HCEC 1CT (cell line): ENCODE measurements at places on chromosomes 6 and 20.
A peak's percentile ranks its signal among the peaks of the same experiment; 100 is the strongest.

GRCh38 chr6:33589731-33590530, 9.9 kb upstream of the BAK1 start:
- peak; percentile 99 for DNase-seq

DNA sequence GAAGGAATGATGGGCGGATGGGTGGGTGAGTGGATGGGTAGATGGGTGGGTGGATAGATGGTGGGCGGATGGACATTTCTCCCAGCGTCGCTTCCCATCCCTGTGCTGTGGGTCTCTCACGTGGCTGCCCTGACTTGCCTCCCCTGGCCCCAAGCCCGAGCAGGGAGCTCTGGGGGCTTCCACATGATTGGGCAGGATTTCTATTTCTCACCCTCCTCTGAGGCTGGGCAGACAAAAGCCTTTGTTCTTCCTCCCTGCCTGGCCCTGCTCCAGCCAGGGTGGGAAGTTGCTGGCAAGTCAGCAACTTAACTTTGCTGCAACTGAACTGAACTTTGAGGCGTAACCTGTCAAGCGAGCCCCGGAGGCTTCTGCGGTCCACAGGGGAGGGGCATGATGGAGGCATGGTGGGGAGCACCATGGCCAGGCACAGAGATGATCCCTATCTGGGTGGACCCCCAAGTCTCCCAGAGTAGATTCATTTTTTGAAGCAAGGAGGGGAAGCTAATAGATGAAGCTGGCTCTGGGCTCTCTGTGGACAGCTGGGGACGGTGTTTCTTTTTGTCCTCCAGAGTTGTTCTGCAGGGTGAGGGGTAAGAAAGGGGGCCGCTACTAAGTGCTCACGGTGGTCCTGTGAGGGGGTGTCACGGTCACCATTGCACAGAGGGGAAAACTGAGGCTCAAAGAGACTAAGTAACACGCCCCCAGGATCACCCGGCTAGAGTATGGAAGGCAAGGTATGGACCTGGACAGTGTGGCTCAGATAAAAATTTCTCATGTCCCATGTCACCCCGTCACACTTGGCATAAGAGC, 140.1 kb downstream of the CEBPB start:
- no peak for DNase-seq

DNA sequence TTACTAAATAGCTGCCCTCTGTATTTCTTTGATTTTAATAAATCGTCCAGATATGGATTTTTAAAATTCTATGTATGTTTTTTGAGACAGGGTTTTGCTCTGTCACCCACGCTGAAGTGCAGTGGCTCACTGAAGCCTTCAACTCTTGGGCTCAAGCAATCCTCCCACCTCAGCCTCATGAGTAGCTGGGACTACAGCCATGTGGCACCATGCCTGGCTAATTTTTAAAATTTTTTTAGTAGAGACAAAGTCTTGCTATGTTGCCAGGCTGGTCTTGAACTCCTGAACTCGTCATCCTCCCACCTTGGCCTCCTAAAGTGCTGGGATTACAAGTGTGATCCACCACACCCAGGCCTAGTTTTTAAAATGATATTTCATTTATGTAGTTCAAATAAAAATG, 47.4 kb upstream of the DDR1 start:
- no peak for DNase-seq

- DNase-seq: no peak
Measured at GRCh38 chr6:135842618-135843392, 8.7 kb upstream of the PDE7B start.

DNA sequence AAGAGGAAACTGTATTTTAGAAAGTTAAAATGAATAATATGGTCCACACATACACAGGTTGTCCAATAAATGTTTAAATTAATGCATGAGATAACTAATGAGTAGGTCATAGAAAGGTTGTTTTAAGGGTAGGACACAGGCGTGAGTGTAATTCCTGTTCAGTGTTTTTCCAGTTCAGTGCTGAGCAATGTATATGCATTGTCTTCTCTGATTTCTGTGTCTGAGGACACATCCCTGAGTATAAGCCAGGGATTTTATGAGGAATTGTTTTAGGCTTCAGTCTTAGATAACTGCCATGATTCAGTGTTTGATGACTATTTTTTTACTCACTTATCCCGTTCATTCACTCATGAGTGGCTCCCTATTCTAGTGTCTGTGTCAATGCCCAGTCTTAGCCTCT, 298.5 kb upstream of the TBX18 start:
- no peak for DNase-seq

GRCh38 chr6:134097114-134097707, 44.8 kb upstream of the SLC2A12 start:
- peak; percentile 50 for DNase-seq

- no peak for DNase-seq
Measured at GRCh38 chr6:46281110-46281509, 110.3 kb upstream of the ENPP5 start.

GRCh38 chr20:64071341-64072332, 7.7 kb downstream of the RGS19 start:
- DNase-seq: no peak

- no peak for DNase-seq
Measured at GRCh38 chr6:20791074-20791473, 256.8 kb downstream of the CDKAL1 start.

DNA sequence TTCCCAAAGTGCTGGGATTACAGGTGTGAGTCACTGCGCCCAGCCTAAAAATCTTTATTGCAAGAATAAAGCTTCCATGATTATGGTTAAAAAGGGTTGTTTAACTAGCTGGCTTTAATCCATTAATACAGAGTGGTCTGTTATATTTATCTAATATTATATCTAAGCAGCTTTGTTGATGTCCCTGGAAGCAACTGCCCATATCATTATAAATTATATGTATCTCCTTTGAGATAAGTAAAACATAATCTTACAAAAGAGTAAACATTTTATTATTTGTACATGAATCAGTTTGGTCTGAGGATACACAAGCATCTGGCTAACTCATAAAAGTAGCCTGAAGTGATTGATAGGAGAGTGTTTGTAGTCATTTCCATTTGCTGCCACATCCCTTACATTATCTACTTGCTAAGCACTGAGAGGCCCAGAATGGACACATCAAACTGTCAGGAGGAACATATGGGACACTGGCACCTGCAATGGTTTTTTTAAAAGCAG, 46.9 kb downstream of the TRAF3IP2 start:
- DNase-seq: no peak

DNA sequence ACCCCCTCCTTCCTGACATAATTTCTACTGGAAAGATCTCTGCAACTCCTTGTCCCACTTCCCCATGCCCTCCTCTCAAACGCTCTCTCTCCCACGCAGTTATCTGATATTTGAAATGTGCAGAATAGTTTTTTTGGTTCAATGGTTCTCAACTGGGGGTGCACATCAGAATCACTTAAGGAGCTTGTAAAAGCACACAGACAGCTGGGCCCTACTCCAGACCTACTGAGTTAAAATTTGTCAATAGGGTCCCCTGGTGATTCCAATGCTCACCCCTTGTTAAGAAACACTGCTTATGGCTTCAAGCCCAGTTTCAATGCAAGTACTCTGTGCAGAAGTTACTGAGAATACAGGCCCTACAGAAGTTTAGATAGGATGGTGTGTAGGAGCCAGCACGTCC, 45.2 kb upstream of the KCNK16 start:
- DNase-seq: no peak

- DNase-seq: peak; percentile 57
Measured at GRCh38 chr6:56764081-56764566, 121.4 kb upstream of the DST start.

DNA sequence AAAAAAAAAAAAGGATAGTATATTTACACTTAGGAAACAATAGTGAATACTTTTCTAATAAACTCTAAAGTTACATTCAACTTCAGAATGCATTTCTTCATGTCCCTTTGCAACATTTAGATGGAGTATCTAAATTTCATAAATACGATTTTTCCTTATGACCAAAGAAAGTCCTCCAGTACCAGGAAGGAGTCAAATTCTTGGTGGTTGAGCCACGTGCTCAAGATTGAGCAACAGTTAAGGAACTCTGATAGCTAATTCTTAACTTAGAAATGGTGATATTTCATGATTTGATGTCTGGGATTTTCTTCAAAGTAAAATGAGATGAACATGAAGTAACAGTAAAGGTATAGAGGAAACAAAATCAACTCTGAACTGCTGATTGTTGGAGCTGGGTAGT, 92.7 kb downstream of the SASH1 start:
- peak; percentile 50 for DNase-seq

DNA sequence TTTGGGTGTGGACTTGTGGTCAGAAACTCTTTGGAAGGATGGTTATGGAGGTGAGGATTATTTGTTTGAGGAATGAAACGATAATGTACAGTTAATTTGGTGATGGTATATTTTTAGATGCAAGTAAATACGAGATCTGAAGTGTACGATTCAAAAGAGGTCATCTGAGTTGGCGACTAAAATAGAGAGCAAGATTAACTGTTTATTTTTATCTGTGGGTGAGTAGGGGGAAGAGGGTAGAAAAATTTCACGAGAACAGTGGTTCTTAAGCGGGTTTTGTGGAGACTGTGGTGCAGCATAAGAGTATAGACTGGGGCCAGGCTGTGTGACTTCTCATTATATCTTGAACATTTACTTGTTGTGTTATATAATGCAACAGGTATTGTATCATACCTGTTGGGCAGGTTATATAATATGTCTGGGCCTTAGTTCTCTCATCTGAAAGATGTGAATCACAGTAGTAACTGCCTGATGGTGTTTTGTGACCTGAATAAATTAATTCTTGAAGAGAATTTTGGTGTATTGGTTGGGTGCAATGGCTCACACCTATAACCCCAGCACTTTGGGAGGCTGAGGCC, 171.2 kb downstream of the JARID2 start:
- DNase-seq: no peak

DNA sequence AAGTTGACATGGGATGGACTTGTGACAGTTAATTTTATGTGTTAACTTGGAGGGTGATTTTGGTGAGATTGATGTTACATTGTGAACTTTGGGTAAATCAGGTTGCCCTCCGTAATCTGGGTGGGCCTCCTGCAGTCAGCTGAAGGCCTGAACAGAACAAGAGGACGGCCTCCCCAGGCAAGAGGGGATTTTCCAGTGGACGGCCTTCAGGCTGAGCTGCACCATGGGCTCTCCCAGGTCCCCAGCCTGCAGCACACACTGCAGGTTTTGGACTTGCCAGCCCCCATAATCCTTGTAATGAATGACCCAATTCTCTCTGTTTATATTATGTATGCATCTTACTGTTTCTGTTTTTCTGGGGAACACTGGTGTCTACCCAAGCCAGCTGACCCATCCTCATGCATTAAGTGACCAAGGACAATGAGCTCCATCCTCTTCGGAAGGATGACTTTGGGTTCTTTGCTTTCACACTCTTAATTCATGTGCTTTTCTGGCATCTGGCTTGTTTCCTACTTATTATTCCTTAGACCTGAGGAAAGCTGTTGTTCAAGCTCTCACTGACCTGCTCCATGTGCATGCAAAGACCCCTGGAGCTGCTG, 64.2 kb downstream of the DACT2 start:
- DNase-seq: no peak

GRCh38 chr6:50056242-50056641, 6.5 kb upstream of the DEFB112 start:
- no peak for DNase-seq

- DNase-seq: no peak
Measured at GRCh38 chr6:106745824-106746582, 116.6 kb downstream of the QRSL1 start.

- no peak for DNase-seq
Measured at GRCh38 chr6:32941214-32941768, 463 bp upstream of the HLA-DMB start.

DNA sequence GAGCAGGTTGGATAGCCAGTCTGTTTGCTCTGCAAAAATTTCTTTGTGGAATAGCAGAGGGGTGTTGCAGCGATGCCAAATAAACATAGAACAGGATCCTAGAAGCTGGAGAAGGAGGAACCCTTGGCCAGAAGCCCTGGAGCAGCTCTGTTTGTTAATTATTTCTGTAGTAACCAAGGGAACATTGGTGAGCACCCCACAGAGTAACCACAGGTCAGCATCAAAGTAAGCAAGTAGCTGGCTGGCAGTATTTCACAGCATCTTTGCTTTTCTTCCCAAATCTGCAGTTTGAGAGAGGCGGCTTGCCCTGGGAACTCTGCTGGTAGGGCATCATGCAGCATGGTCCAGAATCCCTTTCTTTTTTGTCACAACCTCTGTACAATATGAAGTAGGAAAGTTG, 12.7 kb upstream of the APMAP start:
- DNase-seq: no peak

DNA sequence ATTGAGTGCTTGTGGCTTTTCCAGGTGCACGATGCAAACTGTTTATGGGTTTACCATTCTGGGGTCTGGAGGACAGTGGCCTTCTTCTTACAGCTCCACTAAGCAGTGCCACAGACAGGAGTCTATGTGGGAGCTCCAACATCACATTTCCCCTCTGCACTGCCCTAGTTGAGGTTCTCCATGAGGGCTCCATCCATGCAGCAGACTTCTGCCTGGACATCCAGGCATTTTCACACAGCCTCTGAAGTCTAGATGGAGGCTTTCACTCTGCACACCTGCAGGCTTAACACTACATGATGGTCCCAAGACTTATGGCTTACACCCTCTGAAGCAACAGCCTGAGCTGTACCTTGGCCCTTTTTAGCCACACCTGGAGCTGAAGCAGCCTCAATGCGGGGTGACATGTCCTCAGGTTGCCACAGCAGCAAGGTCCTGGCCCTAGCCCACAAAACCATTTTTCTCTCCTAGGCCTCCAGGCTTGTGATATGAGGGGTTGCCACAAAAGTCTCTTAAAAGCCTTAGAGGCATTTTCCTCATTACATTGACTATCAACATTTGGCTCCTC, 552.2 kb downstream of the TFAP2A start:
- DNase-seq: no peak

DNA sequence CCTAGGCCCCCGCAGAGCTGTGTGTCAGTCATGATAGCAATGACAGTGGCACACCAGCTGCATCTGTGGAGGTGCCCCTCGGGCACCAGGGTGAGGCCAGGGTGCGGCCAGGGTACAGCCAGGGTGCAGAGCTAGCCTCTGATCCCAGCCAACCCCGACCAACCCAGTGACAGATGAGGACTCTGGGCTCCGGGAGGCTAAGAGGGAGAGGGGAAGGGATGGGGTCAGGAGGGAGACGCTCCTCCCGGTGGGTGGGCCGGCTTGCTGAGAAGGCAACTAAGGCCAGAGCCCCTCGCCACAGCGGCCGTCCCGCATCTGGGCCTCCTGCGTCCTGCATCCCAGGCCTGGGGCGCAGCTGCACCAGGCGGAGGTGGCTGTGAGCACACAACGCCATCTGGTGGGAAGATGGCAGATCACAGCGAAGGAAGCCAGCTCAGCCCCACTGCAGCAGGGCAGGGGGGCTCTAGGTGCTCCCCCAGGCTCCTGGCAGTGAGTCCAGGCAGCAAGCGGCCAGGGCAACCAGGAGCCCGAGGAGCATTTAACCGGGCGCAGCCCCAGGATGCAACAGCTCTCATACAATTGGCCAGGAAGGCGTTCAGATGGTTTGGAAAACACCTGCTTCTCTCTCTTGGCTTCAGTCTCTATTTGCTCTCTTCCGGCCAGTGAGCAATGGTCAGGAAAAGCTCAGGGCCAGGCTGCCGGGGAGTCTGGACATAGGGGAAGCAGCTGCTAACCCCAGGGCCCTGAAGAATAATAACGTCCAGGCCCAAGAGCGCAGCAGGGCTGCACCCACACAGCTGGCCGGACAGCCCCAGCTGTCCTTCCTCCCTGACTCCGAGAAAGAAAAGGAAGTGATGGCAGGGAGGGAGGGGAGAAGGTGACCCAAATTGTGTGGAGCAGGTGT, 169.4 kb downstream of the TAF4 start:
- DNase-seq: peak; percentile 37
